ENCODE measurements at places on chromosomes 5 and 9.
A peak's percentile ranks its signal among the peaks of the same experiment; 100 is the strongest.

DNA sequence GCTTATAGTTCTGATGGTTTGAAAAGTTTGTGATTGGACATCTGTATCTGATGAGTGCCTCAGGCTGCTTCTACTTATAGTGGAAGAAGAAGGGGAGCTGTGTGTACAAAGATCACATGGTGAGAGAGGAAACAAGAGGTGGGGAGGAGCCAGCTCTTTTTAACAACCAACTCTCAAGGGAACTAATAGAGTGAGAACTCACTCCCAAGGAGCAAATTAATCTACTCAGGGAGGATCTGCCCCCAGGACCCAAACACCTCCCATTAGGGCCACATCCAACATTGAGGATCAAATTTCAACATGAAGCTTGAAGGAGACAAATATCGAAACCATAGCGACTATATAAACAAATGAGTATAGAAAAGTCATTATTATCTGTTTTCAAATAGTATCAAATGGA lies 64.7 kb upstream of the PRLR start:
- DNase-seq = no peak

DNA sequence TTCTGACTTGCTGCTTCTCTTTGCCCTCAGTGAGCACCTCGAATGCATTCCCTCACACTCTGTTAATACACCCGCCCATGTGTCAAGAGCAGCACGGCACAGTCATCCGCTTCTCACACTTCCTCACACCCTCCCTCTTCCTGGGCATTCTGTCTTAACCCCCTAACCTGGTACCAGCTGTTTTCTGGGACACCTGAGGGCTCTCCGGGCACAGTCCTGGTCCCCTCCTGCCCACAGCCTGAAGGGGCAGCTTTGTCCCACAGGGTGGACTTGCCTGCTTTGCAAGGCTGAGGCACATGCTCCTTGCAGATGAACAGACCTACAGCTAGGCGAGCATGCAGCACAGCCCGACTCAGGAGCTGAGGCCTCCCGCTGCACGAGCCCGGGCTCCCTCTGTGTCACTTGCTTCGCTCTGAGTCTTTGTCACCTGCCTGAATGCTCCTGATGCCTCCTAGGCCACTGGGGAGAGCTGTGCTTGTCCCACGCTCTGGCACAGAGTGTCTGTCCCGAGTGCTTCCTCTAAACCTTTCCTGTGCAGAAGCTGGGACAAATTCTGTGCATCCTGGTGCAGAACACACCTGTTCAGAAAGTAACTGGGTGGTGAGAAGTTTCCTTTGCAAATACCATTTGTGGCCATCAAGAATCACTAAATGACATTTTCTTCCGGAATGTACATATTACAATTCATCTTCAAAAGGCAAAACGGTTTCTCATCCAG lies 47.8 kb downstream of the AHRR start:
- no peak for DNase-seq

- no peak for DNase-seq
Measured at GRCh38 chr9:78777747-78778146, 480.8 kb downstream of the PSAT1 start.

DNA sequence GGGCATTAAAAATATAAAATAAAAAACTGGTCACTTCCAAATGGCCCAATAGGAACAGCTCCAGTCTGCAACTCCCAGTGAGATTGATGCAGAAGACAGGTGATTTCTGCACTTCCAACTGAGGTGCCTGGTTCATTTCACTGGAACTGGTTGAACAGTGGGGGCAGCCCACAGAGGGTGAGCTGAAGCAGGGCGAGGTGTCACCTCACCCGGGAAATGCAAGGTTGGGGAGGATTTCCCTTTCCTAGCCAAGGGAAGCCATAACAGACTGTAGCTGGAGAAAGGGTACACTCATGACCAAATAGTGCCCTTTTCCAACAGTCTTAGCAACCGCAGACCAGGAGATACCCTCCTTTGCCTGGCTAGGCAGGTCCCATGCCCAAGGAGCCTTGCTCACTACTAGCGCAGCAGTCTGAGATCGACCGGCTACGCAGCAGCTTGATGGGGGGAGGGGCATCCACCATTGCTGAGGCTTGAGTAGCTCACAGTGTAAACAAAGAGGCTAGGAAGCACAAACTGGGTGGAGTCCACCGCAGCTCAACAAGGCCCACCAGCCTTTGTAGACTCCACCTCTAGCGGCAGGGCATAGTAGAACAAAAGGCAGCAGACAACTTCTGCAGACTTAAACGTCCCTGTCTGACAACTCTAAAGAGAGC lies 12.7 kb downstream of the RLN1 start:
- no peak for DNase-seq

DNA sequence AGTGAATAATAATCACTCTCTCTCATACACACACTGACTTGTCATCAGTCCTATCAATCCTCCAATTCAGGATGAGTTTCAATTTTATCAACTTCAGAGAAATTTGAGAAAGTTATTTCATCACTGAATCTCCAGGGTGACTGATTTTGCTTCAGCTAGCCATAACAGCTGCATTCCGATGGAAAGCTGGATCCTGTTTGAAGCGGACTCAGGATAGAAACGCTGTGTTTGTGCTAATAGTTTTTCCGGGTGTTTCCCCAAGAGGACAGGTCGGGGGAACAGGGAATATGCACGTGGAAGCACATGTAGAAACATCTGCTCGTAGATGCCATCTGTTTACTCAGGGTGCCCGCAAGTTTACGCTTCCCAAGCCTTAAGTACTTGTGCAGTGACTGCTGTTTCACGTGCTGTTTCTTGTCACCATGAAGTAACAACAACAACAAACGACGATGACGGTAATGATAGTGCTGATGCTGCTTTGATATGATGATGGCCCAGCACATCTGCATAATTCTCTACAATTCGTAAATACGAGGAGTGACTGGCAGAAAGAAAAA lies 263.7 kb upstream of the DAPK1 start:
- no peak for DNase-seq

DNA sequence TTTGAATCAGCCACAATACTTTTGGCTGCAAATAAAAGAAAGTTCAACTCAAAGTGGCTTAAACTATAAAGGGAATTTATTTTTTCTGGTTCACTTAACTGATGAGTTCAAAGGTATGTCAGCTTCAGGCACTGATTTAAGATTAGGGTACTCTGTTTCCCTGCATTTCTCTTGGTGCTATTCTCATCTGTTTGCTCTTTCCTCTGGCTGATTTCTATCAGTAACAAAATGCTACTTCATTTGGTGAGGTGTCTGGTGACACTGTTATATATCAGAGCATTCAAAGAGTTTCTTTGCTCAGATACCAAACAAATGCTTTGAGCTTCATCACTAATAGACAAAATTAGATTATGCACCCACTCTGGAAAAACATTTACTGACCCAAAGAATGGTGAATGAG lies 65.9 kb upstream of the HTR4 start:
- no peak for DNase-seq

GRCh38 chr9:109993250-109993978 lies 213.4 kb downstream of the PALM2AKAP2 start:
- DNase-seq = no peak

DNA sequence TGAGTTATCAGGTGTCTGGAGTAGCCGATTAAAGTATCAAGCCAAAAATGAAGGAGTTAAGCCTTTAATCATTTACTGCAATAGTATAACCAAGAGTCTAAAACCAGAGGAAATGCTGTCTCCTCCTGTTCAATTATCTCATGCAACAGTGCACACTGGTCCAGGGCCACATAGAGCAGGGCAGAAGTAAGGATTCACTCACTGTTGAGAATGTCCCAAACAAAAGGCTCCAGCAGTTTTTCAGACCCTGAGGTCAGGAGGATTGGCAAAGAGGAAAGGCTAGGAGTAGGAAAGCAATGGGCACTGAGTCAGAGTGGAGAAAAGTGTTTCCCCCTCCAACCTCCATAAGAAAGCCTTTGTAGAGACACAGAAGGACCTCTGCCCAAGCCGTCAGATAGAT lies 168.2 kb downstream of the RNF180 start:
- DNase-seq = no peak

DNA sequence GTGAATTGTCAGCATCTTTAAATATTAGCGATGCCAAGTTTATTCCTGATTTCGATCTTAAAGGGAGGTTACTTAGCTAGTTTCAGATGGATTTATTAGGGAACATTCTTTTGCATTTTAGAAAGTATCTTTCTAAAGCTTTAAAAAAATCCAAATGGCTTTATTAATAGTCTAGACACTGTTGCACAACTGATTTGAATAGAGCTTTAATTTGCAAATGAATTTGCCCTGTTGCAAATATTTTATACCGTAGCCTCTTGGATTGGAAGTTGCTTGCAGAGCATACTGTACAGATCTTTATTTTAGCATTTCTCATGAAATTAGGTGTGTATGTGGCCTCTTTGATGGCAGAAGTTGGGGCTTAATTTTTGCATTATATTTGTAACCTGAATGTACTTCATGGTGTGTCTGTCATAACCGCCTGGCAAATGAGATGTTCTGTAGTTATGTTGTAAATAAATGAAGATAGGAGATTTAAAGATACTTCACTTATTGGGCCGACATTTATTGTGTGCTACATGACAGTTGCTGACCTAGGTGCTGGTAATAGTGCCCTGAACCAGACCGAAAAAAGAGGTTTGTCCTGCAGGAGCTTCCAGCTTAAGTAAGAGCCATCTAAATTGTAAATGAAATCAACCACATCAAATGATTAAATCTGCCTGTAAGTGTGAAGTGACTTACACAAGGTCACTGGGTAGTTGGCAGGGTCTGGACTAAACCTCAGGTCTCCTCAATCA lies 1.8 kb downstream of the TCERG1 start:
- DNase-seq = no peak

GRCh38 chr5:163360656-163361055 lies 76.7 kb upstream of the CCNG1 start:
- no peak for DNase-seq

DNA sequence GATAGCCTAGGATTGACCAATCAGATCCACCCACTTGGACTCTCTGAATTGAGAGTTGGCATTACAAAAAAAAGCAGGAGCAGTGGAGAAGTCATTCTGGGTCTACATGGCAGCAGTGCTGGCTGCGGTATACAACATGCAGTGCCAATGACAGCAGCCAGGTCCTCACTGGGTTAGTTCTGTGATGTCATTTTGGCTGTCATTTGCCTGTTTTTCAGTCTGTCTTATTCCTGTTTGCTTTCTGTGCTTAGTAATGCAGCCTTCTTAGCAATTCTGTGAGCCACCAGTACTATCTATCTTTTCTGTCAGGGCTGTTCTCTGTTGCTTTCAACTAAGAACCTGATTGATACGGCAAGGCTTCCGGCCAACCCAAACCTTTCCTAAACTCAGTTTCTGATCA lies 471.8 kb downstream of the BNC2 start:
- no peak for DNase-seq

GRCh38 chr9:116209414-116210116 lies 56.0 kb downstream of the PAPPA start:
- DNase-seq = no peak

DNA sequence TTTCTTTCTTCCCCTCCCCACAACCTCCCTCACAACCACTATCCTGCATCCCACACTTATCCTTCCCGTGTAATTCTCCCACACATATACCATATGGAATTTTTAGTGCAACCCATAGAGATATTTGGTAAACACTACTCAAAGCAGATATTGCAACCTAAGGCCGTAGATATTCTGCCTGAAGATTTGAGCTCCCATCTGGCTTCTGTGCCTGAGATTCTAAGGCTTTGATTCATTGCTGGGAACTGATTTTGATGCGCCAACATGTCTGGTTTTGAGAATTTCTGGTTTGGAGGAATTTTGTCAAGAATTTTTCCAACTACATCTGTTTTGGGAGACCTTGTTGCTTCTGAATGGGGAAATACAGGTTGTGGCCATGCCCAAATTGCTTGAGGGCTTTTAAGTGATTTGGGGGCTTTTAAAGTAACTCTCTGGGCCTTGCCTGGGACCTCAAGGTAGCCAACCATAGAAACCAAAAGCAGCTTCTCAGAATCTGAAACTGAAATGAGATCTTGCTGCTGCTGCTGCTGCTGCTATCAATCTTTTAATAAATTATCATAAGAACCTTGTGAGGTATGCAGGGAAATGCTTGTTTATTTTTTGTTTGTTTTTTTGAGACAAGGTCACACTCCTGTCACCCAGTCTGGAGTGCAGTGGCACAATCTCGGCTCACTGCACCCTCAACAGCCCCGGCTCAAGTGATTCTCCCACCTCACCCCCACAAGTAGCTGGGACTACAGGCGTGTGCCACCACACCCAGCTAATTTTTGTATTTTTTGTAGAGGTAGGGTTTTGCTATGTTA lies 36.2 kb downstream of the PLAC8L1 start:
- DNase-seq = no peak

- DNase-seq = no peak
Measured at GRCh38 chr5:116900793-116901192, 326.2 kb upstream of the SEMA6A start.

- no peak for DNase-seq
Measured at GRCh38 chr5:103393101-103393754, 134.7 kb downstream of the MACIR start.

- peak; percentile 46 for DNase-seq
Measured at GRCh38 chr5:177402271-177403043, 2.0 kb upstream of the PFN3 start.

DNA sequence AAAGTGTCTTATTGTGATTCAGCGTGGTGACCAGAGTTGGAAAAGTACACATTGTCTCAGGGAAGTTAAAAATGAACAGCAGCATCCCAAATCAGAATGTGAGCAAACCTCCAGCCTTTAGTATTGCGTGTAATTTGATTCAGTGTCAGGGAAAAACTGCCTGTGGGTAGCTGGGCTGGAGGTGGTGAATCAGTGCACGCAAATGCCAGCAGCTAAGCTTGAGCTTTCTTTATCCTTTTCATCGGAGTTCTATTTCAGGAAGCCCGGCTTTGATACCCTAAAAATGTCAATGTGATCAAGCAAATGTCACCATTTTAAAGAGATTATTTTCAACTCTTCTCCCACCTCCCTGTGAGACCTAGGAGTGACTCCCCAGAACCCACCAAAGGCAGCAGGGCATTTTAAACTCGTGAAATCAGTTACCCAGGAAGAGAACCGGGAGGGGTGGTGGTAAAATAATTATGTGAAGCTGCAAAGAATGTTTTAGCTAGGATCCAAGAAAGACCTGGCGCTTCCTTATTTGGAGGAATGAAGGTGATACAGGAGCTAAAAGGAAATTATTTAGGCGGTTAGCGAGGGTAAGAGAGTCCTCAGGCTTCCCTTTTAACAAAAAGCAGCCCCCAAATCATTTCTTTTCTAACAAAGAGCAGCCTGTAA lies 25.7 kb upstream of the C5orf47 start:
- DNase-seq = no peak

DNA sequence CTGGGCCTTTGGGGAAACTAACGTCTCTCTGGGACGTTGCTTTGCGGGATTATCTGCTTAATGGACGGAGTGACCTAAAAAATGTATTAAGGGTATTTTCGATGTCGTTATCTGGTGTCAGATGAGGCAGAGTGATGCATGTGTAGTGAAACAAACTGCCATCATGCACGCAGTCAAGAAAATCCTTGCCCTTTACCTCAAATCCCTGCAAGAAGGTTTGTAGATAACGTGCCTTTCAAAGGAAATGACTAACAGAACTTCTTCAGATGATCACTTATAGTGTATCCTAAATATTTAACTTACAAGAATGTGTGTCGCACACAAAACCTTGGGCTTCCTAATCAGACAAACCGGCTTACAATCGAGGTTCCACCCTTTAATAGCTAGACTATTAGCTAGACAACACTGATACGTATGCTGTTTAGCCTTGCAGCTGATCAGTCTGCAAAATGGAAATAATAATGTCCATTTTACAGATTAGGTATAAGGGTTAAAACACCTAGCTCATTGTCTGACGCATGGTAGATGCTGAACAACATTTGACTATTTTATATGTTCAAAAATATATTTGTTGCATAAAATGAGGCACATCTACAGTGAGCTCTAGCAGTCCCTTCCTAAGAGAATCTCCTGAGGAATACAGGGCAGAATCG lies 541 bp upstream of the TBCA start:
- DNase-seq = no peak
